ENCODE measurements at places on chromosomes 5 and 9.

DNA sequence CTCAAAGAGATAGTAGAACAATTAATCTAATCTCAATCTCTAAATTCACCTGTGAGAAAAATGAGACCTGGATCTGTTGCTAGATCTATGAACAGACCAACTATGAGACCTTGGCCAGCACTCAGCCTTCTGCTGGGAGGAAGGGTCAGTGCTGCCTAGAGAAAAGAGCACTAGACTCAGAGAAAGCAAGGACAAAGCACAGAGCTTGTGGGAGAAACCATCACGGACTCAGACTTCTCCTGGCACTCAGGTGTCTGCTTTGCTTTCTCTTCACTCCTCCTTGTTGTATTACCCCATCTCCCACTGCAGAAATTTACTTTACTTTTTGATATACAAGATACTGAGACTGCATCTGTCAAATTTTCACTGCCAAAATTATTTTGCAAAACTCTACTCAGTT lies 890.0 kb upstream of the NUDT12 start:
- no peak for DNase-seq

- DNase-seq: no peak
Observed at GRCh38 chr9:86708918-86709835, 238.1 kb downstream of the GAS1 start.

GRCh38 chr5:167767795-167768194 lies 523.6 kb upstream of the WWC1 start:
- no peak for DNase-seq

DNA sequence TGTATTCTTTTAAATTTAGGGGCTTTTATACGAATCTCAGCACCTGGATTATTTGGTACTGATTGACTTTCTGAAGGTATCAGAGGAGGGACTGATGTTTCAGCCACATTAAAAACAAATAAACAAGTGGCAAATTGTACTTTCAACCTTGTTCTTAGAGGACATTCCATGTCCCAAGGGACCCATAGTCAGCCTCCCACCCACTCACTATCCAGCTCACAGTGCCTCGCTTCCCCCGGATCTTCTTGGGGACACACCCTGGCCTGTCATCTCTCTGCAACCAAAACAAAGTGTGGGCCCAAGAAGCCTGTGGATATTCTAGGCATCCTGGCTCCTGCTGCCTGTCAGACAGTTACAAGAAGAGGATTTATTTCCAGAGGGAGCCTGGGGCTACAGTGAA lies 8.8 kb upstream of the BOD1 start:
- no peak for DNase-seq

DNA sequence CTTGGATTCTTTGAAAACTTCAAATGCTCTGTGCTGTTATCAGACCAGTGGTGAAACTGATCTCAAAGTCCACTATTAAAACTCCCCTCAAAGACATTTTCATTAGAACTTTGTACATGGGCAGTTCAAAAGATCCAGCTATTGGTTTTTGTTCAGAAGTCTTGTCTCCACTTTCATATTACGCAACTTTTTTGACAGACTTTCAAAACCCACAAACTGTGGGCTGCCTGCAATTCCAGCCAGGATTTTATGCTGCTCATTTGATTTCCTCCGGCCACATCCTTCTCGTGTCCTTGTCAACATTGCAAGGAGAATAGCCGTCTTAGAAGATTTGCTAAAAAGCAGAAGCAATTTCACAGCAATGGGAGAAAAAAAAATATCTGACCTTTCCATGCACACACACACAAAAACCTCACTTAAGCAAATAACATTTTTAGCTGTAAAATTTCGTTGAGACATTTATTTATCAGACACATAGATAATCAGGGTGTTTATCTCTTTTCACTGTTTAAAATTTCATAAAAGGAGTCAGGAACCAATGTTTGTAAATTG lies 1990.5 kb downstream of the MAT2B start:
- DNase-seq: no peak

GRCh38 chr5:133846478-133847226 lies 121.8 kb downstream of the C5orf15 start:
- DNase-seq: no peak

GRCh38 chr5:120037451-120037850 lies 408.1 kb downstream of the FAM170A start:
- DNase-seq: peak; percentile 1
